Stimulated activated CD4-positive, alpha-beta T cell treated with anti-CD3 and anti-CD28 coated beads, Interleukin-4, amount 100 ng/mL, for 24 hours (primary cell): ENCODE measurements at places on chromosomes 16 and 17.

- no peak for DNase-seq
These were observed 13.2 kb upstream of the SLC16A5 start for GRCh38 chr17:75074532-75074931.

GRCh38 chr17:72662827-72663190 lies 429.7 kb downstream of the SLC39A11 start:
- DNase-seq = no peak

DNA sequence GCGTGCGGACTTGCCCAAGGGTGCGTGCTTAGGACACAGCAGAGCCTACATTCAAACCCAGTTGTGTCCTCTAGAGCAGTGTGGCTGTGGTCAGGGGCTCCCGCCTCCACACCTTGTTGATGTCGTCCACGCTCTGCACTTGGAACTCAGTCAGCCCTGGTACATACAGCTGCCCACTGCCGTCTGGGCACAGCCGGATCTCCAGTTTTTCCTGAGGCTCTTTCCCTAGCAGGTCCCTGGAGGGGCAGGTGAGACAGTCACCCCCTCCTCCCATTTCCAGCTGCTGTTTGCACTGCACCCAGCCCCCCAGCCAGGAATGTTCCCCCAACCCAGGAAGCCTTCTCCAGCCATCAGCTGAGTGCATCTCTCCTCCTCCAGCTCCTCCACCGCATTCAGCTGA lies 25.7 kb downstream of the KATNB1 start:
- no peak for DNase-seq

DNA sequence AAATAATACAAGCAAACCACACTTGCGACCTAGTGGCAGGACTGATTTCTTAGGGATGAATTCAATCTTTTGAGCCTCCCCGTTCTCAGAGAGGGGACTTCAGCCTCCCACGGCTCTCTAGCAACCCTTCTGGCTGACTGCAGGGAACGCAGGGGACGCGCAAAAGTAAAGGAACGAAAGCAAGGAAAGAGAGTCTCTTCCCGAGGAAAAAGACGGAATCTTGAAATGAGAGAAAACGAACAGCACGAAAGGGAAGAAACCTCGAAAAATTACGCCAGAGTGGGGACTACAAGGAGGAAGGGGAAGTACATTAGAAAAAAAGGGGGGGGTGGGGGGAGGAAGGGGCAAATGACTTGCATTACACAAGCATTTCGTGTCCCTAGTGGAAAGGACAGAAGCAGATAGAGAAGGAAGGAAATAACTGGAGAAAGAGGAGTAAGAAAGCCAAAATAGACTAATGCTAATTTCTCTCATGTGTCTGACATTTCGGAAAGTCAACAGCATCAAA lies 1.2 kb downstream of the GRB2 start:
- peak; percentile 60 for DNase-seq
